Effector CD8-positive, alpha-beta T cell (primary cell): ENCODE measurements at places on chromosomes 6 and 20.

DNA sequence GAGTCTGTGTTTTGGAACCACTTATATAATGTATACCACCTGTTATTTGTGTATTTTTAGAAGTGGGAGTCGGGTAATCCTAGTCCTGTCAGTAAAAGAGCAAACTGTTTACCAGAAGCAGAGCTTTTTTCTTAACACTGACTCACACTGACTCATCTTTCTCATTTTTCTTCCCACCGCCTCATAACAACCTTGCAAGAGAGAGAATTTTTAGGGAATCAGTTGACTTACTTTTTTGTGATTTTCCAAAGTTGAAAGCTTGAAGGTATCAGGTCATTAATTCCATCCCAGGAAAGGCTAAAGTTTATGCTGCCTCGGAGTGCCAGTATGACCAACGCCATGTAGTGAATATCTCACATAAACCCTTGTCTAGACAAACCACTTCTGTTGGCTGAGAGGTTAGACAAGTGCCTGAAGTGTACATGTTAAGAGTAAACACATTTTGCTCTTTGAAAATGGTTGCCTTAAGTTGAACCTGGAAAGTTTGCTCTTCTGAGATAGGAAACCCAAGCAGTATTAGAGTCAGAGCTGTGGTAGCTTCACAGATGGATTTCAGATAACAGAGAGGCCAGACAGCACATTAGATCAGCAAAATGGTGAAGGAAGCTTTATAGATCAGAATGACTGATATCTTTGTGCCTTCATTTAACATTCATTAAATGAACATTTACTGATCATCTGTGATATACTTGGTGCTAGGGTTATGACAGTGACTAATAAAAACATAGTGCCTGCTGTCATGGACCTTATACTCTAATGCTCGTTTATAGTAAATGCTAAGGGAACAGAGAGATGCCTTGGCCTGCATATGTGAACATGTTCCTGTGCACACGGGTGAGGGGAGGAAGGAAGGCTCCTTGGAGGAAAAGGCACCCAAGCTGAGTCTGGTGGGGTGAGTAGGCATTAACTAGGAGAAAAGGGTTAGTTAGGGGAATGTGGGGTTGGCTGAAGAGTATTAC, 29.1 kb upstream of the PKIG start:
- DNase-seq = no peak

DNA sequence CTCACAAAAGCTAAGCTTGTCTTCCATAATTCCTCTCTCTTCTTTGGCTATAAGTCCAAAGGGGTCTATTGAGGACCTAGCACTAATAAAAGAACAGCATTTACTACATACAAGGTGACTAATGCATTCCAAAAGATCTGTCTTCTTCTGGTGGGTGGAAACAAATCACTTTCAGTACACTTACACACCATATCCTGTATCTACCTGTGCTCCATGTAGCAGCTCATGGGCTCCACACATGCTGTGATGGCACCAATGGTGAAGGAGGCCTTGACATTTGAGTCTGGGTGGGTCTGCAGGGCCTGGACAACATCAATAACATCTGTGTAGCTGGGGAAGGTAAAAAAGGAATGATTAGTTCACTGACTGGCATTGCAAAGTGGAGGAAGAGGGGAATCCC, 42.4 kb upstream of the SLC4A11 start:
- DNase-seq = no peak

GRCh38 chr6:104617591-104617990, 242.1 kb downstream of the HACE1 start:
- DNase-seq = no peak

DNA sequence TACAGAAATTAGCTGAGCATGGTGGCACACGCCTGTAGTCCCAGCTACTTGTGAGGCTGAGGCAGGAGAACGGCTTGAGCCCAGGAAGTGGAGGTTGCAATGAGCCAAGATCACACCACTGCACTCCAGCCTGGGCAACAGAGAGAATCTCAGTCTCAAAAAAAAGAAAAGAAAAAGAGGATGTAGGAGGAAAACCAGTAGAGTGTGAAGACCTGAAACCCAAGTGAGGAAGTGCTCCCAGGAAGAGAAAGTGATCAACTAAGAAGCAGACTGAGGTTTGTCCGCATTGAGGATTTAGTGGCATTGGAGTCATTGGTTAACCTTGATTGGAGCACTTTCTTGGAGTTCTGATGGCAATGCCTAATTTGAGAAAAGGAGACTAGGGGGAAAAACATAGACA, 20.6 kb upstream of the TASP1 start:
- no peak for DNase-seq

DNA sequence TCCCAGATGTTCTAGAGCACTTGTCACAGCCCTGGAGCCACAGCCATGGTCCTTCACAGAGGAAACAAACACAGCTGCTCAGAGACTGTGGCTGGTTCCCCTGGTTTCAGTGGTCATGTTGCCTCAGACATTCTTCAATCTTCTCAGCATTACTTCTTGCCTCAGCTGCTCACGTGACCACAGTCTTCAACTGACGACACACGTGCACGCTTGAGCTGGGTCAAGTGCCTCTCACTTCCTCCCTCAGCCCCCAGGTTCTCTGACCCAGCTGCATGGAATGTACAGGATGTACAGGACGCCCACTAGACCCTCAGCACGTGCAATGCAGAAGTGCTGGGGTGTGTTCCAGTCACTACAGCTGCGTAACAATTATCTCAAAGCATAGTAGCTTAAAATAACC, 159.8 kb upstream of the GGTLC1 start:
- DNase-seq = no peak

DNA sequence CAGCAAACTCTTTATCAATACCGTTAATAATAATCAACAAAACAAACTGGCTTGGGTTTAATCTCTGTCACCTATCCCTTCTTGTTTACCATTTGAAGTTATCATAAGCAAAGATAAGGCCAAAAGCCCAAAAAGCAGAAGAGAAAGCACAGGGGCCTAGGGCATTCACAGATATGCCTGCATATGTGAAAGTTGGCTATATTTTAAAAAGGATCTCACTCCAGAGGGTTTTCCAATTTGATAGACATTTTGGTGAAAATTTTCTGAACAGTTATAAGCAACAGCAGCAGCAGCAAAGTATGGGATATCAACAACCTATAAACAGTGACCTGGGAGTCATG, 101.1 kb downstream of the ATXN1 start:
- no peak for DNase-seq

DNA sequence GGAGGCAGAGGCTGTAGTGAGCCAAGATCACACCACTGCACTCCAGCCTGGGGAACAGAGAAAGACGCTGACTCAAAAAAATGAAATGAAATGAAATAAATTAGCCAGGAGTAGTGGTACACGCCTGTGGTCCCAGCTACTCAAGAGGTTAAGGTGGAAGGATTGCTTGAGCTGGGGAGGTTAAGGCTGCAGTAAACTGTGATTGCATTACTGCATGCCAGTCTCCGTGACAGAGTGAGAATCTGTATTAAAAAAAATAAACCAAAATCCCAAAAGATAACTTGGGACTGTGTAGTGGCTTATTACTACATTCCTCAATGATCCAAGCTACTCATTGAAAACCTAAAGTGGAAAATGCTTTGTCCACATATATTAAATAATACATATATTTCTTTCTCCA, 87.0 kb downstream of the SGK1 start:
- DNase-seq = no peak

DNA sequence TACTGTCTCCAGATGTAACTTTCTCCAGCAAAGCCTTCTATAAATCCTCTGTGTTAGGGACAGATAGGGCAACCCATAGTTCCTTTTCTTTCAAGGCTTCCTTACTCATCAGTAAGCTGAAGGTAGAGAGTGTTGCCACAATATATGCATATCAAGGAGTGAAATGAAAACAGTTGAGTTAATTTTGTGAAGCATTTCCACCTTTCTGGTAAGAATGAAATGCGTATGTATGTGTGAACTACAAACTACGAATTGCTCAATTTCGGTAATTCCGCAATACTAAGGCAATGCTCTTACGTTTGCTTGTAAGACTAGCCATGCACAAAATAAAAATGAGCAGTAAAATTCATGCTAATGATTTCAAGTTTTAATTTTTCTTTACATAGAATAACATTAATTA, 61.2 kb upstream of the HBS1L start:
- DNase-seq = no peak

GRCh38 chr20:35742741-35743523, 872 bp upstream of the RBM39 start:
- DNase-seq = no peak

DNA sequence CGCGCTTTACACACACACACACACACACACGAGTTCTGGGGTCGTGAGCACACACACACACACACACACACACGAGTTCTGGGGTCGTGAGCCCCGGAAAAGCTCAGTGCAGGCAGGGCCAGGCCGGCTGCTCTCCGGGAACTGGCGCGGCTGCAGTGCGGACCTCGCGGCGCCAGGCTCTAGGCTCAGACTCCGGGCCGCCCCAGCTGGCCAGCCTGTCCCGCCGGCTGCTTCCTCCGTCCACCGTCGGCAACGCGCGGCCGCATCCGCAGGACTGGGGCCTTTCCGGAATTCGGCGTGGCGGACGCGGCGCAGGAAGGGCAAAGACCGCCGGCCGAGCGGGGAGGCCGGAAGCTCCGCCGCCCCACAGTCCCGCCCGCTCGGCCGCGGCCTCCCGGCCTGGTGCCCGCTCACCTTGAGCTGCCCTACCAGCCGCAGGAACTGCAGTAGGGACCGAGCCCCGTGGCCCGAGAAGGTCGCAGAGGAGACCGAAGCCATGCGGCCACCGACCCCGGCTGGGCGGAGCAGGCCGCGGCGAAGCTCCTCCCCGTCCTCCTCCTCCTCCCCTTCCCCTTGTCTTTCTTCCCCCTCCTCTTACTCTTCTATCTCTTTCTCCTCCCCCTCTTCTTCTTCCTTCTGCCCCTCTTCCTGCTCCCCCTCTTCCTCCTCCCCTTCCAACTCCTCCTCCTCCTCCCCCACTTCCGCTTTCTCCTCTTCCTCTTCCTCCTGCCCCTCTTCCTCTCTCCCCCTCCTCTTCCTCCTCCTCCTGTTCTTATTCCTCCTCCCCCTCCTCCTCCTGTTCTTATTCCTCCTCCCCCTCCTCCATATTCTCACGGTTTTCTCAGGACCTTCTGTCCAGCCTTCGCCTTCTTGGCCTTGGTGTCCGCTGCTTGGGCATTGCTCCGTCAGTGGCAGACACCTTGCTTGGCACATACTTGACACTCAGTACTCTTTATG, at the start of gene HDDC2:
Gene HDDC2, minus strand, starts transcription at position 533 of the 957 bp plus-strand sequence. Its CDS starts 35 bp downstream, at position 498.
- no peak for DNase-seq

DNA sequence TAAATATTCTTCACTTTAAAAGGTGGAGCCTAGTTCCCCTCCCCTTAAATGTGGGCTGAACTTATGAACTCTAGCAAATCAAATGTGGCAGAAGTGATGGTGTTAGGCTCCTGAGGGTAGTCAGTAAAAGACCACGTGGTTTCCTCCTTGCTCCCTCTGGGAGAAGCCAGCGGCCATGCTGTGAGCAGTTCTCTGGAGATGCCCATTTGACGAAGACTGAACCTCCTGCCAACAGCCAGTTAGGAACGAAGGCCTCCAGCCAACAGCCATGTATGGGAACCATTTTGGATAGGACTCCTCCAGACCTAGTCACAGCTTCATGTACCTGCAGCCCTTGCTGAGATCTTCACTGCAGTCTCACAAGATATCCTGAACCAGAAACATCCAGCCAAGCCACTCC, 7.6 kb upstream of the MOCS1 start:
- DNase-seq = no peak

DNA sequence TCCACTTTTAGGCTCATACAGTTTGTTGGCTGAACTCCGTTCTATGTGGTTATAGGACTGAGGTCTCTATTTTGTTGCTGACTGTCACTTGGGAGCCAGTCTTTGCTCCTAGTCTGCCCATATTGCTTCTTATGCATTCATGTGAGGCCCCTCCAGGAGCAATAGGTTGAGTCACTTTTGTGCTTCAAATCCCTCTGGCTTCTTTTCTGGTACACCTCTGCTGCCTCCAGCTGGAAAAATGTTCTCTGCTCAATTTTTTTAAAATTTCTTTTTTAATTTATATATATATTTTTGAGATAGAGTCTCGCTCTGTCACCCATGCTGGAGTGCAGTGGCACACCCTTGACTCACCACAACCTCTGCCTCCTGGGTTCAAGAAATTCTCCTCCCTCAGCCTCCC, 42.7 kb upstream of the NOX3 start:
- no peak for DNase-seq

DNA sequence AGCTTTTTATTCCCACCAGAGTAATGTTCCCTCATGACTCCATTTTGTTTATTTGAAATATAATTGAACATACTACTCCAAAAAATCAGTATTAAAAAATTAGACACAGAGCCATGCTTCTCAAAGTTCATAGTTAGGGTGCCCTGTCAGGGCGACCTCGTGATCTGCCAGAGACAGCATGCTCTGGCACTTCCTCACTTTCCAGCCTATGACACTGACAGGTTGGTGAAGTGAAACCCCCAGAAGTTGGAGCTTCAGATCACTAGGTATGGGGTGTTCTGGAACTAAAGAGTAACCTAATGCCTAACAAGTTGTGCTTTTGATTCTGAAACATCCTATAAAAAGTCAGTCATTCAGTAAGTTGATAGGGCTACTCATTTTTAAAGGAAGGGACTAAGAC, 93.0 kb downstream of the TBC1D7 start:
- DNase-seq = no peak

GRCh38 chr6:107413966-107414645, 45.3 kb downstream of the PDSS2 start:
- DNase-seq = no peak

GRCh38 chr20:56212091-56212490, 36.4 kb upstream of the MC3R start:
- no peak for DNase-seq

GRCh38 chr6:166556863-166557322, 29.6 kb downstream of the RAMACL start:
- no peak for DNase-seq

GRCh38 chr6:79787626-79788025, 156.5 kb downstream of the SH3BGRL2 start:
- no peak for DNase-seq

DNA sequence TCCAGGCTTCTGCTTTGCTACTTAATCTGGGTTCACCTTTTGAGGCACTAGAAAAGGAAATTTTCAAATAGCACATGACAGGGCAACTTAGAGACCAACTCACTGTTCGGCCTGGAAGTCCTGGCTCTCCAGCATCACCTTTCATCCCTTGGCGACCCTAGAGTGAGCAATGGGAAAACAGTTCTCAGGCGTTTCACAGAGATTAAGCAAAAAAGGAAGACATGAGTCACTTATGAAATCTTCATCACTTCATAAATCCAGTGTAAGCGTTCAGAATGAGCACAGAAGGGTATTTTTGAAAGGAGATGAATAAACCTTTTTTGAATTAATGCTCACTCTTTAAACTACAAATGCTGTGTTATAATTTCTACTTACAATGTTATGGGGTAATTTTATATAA, 104.0 kb downstream of the COL12A1 start:
- no peak for DNase-seq
